ENCODE measurements at places on chromosomes 12 and 14.

- DNase-seq = peak; percentile 7
These were observed 9.0 kb upstream of the TAS2R31 start for GRCh38 chr12:11040162-11040561.

DNA sequence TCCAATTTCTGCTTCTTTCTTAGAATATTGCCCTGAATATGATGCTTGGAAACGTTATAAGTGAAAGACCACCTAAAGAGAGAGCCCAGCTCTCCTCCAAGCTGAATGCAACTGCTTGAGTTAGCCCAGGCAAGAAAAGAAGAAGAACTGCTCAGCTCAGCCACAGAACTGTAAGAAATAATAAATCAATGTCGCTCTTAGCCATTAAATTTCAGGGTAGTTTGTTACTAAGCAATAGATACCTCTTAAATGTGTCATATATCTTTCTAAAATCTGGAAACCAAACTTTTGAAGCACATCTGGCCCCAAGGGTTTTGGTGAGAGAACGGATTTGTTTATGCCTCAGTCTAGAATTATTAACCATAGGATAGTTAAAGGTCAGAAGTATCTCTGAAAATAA lies 50.4 kb downstream of the SLC6A15 start:
- DNase-seq = no peak

DNA sequence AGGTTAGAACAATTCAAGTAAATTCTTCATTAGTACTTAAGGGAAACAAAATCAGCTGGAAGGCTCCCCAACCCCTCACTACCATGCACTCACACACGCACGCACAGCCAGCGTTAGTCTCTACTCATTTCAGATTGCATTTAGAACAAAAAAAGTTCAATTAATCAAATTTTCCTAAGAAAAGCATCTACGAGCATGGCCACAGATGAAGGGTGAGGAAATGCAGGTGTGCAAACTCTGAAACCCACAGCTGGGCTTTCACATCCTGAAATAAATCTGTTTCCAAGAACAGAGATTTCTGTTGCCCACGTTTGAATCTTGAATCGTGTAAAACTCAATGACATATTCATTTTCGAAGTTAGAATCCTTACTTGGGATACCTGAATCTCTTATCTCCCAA lies 62.6 kb downstream of the SEL1L start:
- no peak for DNase-seq

DNA sequence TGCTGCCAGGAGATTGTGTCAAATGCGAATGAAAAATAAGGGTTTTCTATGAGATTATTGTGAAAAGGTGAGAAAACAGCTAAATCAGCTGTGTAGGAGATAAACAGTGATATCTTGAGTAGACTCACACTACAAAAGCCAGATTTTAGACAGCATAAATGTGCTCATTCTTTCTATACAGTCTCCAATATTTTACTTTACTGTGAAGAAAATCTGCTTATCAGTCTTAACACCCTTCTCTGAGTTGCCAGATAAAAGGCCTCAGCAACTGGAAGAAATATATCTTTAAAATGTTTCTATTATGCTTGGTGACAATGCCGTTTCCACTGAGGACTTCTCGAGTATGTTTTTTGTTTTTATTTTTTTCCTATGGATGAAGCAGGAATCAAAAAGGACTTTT lies 47.0 kb upstream of the PTCSC3 start:
- no peak for DNase-seq

DNA sequence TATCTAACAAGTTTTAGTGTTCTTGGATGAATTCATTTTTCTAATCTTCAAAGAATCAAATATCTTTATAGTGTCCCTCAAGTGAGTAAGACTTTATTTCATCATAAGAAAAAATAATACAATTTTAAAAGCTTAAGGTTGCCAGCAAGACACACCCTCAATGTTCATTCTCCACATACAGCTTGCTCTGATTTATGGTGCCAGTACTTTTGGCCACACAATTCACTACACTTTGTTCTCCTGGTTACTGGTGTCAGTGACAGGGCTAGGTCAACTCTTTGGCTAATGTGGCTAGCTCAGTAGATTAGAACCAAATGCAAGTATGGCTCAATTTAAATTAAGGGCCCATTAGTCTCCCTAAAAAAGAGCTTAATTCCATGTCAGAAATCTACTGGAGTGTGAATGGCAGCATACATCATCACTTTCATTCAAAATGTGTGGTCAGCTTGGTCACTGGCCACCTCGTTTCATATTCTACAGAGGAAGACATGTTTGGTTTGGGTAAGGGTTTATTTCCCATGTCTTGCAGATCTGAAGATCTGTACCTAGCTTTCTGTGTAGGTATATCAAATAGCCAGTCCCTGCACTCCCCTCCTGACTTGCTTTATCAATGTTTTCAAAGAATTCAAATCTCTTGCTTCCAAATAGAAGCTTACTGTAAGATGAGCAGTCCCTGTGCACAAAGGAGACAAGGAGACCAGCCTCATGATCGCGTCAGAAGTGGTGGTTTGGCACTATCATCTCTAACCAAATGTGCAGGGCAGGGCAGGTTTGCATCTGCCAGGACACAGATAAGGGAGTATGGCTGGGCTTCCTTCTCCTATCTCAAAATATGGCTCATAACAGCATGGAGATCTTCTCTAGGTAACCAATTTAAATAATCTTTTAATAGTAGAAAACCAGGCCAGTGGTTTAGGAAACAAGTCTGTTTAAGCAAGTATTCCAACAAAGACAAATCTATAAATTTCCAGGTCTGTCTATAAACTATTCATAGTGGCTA lies 31.3 kb downstream of the HECTD4 start:
- DNase-seq = no peak

DNA sequence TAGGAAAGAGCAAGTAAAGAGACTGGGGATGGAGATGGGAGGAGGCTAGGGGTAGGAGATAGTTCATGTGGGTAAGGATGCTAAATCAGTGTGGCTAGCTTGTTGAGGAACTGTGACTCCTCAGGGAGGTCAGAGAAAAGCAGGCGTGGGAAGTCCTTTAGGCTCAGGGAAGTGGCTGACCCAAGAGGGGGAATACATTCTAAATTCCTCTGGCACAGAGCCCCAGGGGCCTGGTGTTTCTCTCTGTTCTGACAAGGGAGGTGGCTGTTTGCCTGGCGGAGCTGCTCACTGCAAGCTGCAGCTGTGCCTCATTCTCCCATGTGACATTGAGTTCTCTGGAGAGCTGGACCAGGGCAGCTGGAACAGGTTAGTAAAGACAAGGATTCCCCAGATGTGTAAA lies 152.2 kb upstream of the SLC38A2 start:
- DNase-seq = peak; percentile 55

GRCh38 chr12:120361506-120362208 lies 7.3 kb downstream of the MSI1 start:
- peak; percentile 84 for DNase-seq

DNA sequence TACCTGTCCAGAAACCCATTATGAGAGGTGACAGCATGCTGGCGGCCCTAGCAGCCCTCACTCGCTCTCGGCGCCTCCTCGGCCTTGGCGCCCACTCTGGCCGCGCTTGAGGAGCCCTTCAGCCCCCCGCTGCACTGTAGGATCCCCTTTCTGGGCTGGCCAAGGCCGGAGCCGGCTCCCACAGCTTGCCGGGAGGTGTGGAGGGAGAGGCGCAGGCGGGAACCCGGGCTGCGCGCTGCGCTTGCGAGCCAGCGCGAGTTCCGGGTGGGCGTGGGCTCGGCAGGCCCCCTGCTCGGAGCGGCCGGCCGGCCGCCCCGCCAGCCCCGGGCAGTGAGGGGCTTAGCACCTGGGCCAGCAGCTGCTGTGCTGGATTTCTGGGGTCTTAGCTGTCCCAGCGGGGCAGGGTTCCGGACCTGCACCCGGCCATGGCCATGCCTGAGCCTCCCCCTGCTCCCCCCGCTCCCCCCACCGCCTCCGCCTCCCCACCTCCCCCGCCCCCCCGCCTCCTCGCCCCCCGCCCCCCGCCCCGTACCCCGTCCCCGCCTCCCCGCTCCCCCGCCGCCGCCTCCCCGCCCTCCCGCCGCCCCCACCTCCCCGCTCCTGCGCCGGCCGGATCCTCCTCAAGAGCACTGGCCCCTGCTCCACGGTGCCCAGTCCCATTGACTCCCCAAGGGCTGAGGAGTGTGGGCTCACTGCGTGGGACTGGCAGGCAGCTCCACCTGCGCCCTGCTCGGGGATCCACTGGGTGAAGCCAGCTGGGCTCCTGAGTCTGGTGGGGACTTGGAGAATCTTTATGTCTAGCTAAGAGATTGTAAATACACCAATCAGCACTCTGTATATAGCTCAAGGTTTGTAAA lies 163.1 kb downstream of the KLHL28 start:
- no peak for DNase-seq

- DNase-seq = no peak
These were observed 115.2 kb upstream of the MAP1LC3B2 start for GRCh38 chr12:116443821-116444589.

DNA sequence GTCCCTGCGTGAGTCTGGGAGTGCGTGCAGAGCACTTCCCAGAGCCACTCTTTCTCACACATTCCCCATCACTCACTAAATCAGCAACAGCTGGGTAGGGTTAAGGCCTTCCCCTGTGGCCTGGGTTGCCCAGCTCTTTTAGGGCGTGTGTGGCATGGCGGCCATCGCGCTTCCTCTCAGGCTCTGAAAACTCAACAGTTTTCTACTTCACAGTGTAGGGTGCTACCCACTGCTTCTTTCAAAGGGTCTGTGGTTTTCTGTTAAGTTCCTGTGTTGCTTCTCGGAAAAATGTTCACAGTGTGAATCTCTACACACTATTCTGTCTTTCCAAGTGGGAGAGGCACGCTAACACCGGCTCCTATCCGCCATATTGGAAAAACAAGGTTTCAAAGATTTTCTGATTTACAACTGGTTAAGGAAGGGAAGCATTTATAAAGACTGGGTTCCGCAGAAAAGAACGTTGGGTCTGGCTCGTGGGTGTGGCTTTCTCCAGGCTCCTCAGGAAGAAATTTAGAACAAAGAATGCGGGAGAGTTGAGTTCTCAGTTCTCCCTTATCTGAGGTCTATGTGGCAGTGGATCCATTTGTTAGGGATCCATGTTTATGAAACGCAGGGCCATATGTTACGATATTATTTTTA lies 34.9 kb upstream of the AEBP2 start:
- DNase-seq = no peak

- no peak for DNase-seq
These were observed 74.7 kb downstream of the APAF1 start for GRCh38 chr12:98719515-98720504.

DNA sequence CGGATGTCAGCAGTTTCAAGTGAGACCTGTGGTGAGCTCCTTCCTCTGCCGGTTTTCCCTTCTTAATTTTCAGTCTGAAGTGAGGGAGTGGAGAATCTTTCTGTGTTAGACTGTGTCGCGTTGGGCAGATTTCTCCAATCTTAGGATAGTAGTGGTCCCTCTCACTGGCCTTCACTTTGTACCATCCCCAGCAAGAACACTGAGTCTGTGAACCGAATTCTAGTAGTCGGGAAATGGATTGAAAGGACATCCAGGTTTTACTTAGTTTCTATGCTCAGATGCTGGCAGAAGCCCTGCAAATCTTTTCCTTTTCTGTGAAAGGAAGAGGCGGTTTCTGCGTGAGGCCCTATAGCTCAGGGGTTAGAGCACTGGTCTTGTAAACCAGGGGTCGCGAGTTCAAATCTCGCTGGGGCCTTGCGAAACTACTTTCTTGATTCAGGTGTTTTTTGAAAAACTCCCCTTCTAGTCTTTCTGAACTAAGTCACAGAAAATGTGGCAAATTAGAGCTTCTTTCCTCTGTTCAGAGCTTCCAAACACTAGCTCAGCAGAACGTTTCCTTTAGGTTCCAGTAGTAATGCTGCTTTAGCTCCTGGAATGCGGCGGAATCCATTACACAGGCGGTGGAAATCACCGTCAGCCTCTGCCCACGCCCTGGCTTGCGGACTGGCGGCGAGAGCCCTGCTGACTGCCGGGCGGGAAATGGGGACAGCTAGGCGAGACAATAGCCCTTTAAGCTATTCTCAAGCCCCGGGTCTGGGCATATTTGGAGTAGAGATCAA lies 2.8 kb upstream of the RNASE4 start:
- DNase-seq = peak; percentile 90

GRCh38 chr12:104291867-104292524 lies 11.5 kb upstream of the EID3 start:
- DNase-seq = no peak

DNA sequence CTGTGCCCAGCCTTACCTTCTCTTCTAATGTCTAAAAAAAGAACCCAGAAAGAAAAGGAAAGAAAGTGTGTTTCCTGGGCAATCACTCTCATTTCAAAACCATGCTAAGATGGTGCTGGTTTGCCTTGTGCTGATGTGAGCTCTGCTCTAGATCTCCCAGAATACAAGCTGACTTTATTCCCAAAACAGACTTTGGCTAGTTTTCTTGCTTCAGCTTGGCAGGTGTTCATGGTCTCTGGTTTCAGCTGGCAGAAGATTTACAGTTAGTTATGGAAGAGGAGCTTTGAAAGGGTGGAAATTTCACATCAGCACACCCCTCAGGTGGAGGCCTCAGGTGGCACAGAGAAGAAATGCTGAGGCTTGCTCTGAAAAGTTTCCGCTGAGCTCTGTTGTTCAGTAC lies 34.4 kb downstream of the PPP1R36 start:
- DNase-seq = no peak

Measured in dermis blood vessel endothelial cell (primary cell).